ENCODE measurements at places on chromosomes 2 and 18. TPM values are rescaled to one million over a fixed set of nuclear protein-coding genes. Genes with fewer than 3 reads are reported as not detected.

DNA sequence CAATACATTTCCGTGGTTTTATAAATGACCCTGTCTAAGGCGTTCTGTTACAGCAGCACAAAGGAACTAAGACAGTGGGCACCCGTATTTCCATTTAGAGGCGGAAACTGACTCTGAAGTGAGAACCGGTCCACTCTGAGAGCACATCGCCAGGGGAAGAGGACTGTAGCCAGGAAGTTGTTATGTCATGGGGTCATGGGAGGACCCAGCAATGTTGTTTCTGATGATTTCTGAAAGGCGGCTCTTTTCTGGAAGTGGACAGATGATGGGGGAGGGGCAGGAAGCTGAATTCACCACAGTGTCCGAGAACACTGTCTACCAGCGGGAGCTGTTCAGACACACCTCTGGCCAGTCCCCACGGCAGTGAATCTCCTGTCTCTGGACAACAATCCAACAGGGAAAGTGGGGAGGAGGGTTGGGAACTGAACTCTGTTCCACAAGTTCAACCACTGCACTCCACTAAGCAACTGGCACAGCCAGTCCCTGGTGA, 2.1 kb upstream of the LRRFIP1 start:
- H3K27me3 ChIP-seq, result no peaks in the 10 kb centered on the region
- H3K36me3 ChIP-seq, result no peaks in the 10 kb centered on the region
- DNase-seq, result no peak

GRCh38 chr2:58427572-58428095, 186.5 kb upstream of the FANCL start:
- no peaks in the 10 kb centered on the region for H3K27me3 ChIP-seq
- peaks cover 15% of the 10 kb centered on the region for H3K4me1 ChIP-seq
- H3K4me3 ChIP-seq, result peak overlapping the region; percentile 32
- no peaks in the 10 kb centered on the region for H3K36me3 ChIP-seq
- H3K27ac ChIP-seq, result no peak overlapping the region
- no peak for DNase-seq

OR6B2 gene
- total RNA-seq, result not detected

GRCh38 chr2:105324101-105324500, 5.4 kb downstream of the TGFBRAP1 start:
- H3K4me1 ChIP-seq, result peaks cover 51% of the 10 kb centered on the region
- no peaks in the 10 kb centered on the region for H3K36me3 ChIP-seq
- no peaks in the 10 kb centered on the region for H3K27me3 ChIP-seq
- DNase-seq, result no peak
- no peak overlapping the region for H3K27ac ChIP-seq
- no peak overlapping the region for H3K4me3 ChIP-seq

- H3K4me1 ChIP-seq, result no peaks in the 10 kb centered on the region
- H3K27ac ChIP-seq, result no peak overlapping the region
- H3K27me3 ChIP-seq, result peaks cover 11% of the 10 kb centered on the region
- H3K36me3 ChIP-seq, result no peaks in the 10 kb centered on the region
These were observed 323.6 kb downstream of the PAX3 start for GRCh38 chr2:221975151-221975550.

DNA sequence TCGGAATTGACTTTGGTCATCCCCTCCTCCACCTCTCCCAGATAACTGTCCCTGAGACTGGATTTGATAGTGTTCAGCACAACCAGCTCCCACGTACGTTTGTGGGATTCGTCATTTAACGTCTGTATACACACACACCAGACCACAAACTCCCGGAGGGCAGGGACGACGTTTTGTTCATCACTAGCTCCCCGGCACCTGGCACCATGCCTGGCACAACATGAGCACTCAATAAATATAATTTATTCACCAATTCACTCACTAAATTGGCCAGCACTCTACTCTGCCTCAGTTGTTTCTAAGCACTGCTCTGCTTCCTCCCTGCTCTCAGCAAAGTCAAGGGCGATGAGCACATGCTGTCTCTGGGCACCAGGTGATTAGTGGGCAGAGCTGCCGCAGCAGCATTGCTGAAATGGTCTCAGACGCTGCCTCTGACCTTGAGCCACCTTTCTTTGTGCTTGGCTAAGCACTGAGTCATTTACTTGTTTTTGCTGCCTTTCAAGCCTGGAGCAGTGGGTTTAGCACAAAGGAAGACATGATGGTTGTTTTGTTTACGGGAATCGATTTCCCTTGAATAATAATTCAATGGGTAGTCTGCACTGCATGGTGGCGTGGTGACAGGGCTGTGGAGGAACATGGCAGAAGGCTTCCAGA, 19.3 kb upstream of the LOXHD1 start:
- H3K27me3 ChIP-seq, result no peaks in the 10 kb centered on the region
- H3K27ac ChIP-seq, result no peak overlapping the region
- no peaks in the 10 kb centered on the region for H3K4me1 ChIP-seq
- H3K36me3 ChIP-seq, result no peaks in the 10 kb centered on the region
- H3K4me3 ChIP-seq, result no peak overlapping the region
- DNase-seq, result no peak

DNA sequence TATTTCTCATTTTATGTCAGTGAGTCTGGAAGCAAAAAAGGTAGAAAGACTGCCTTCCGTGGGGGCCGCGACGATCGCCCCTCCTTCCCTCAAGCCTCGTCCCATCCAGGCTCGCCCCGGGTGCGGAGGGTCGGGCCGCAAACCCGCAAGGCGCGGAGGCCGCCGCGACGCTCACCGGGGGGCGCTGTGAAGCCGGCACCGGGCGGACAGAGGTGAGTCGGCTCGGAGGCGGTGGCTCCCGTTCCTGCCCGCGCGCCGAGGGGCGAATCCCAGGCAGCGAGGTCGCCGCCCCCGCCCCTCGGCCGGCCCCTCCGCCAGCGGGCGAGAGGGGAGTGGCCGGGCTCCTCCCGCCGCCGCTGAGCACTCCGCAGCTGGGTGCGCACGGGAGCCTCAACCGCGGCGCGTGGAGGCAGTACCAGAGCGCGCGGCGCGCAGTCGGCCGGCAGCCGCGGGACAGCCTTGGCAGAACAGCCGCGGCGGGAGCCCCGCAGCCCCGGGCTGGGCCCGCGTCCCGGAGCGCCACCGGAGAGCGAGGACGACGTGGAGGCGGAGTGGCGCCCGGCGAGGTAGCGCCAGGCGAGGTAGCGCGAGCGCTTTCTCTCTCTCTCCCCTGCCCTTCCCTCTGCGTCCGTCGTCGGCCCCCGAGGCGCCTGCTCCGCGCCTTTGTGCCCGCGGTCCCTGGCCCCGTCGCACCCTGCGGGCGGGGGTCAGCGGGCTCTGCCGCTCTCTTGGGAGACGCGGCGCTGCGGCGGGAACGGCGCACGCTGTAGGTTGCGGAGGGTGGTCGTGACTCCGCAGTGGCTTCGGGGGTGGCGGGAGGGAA, at the start of gene MYO1B:
TSS of gene MYO1B (plus strand) at position 359 of the 823 bp plus-strand sequence. CDS start 31,492 bp downstream, outside the sequence.
- no peaks in the 10 kb centered on the region for H3K27me3 ChIP-seq
- H3K4me1 ChIP-seq, result no peaks in the 10 kb centered on the region
- H3K36me3 ChIP-seq, result no peaks in the 10 kb centered on the region
- peak within 1 kb of the TSS; percentile 84 for H3K27ac ChIP-seq

BARD1 gene
- 13.5 TPM for total RNA-seq

DNA sequence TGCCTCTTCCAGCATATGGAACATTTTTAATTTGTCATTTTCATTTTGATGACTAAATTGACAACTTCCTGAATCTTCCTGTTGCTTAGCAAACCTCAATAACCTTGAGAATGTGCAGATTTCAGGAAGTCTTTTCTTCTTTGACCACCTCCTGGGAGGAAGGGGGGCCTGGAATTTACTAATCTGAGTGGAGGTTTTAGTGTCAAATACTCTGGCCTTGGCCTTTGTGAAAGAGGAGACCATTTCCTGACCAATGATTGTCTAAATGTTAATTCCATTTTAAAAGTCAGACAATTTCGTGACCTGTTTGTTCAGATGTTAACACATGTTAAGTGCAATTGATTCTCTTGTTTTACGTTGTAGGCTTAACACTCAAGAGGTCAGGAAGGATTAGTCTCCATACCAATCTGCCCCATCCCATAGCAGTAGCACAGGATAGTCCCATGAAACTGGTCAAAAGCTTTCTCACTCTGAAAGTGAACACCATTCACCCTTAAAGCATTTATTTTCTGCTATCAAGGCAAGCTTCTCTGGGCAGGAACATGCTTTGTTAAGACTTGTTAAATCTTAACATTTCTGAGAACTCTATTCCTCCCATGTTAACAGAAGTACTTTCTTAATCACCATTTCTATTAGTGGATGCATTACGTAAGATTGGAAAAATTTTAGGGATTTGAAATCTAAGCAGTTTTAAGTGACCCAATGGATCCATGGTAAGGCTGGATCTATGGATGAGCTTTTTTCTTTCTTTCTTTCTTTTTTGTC, 219.6 kb downstream of the RND3 start:
- H3K27ac ChIP-seq, result no peak overlapping the region
- H3K4me3 ChIP-seq, result no peak overlapping the region
- peaks cover 12% of the 10 kb centered on the region for H3K4me1 ChIP-seq
- no peak for DNase-seq
- no peaks in the 10 kb centered on the region for H3K27me3 ChIP-seq
- no peaks in the 10 kb centered on the region for H3K36me3 ChIP-seq

All from esophagus squamous epithelium (tissue), 5 donors.